ENCODE measurements at places on chromosomes 12 and 14. TPM values are rescaled to one million over a fixed set of nuclear protein-coding genes. Genes with fewer than 3 reads are reported as not detected.

The SYCP3 gene
- 0.41 TPM for polyA plus RNA-seq

DNA sequence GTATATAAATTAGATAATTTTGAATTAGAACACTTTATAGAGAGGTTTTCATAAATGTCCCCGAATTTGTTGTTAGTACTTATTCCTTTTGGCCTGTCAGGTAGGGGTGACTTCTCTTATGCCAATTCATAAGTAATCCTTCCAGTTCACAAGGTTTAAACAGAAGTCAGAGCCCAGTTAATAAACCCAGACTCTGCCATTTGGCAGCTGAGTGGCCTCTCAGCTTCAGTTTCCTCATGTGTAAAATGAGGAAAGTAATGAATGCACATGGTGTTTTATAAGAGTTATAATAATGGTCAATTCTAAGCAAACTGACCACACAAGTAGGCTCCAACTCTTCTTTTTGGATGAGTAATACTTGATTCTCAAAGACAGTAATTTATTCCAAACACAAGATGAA lies 10.3 kb downstream of the MTERF2 start:
- no peak for DNase-seq

- no peak for DNase-seq
These were observed 147.1 kb upstream of the PLEKHA5 start for GRCh38 chr12:18982226-18982949.

The KLHL33 gene
- 0.97 TPM for polyA plus RNA-seq

GRCh38 chr12:110666892-110667291 lies 22.0 kb downstream of the HVCN1 start:
- no peak for DNase-seq

- DNase-seq = no peak
These were observed 311.7 kb downstream of the DIO2 start for GRCh38 chr14:79899610-79900009.

All from hindlimb muscle (tissue), 1 donor.